ENCODE measurements at places on chromosomes 13 and 19. TPM values are rescaled to one million over a fixed set of nuclear protein-coding genes. Genes with fewer than 3 reads are reported as not detected.

- DNase-seq, result no peak
Observed at GRCh38 chr13:35160896-35161295, 218.8 kb downstream of the NBEA start.

Gene LGALS14
- not detected for total RNA-seq

Gene RFPL4A
- total RNA-seq, result not detected

DNA sequence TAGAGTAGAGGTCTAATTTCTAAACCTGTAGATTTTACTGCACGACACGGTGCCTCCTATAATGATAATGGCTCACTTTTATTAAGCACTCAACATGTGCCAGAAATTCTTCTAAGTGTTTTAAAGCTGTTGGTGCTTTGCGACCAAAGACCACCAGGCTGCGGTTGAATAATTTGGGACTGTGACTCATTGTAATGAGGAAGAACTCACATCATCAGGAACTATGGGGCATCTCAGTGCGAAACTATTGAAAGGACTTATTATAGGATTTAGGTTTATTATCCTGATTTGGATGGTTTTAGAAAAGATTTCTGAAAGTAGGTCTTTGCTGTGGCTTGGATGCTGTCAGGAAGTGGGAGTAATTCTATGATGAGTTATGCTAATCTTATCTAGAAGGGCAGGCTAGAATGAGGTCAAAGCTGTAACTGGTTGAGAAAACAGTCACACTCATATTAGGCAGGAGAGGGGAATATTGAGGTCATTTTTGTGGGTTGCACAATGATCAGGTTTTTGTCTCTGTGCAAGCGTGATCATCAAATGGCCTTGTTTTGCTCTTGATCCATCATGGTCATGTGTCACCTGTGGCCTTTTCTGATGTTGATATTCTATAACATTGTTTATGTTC lies 266.8 kb downstream of the PCDH20 start:
- DNase-seq, result no peak

DNA sequence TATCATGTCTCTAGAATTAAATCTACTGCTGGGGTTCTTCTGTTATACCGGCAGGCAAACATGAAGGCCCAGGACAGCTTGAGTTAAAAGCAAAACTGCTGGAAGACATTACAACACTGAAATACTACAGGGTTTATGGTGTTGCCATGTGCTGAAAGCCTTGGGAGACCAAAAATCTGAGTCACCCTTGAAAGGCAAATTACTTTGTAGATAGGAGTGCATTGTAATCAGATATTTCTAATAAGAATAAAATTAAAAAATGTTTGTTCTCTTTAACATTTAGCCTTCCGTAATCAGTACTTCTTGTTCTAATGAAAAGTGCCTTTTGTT lies 181.3 kb downstream of the PCDH9 start:
- no peak for DNase-seq

Gene CDC16
- total RNA-seq, result 20.0 TPM

Gene PODNL1
- not detected for total RNA-seq

Gene FXYD7
- not detected for total RNA-seq

- DNase-seq, result no peak
Observed at GRCh38 chr13:86813198-86813597, 858.0 kb upstream of the SLITRK5 start.

GRCh38 chr19:45179072-45179891 lies 698 bp downstream of the BLOC1S3 start:
- DNase-seq, result no peak

DNA sequence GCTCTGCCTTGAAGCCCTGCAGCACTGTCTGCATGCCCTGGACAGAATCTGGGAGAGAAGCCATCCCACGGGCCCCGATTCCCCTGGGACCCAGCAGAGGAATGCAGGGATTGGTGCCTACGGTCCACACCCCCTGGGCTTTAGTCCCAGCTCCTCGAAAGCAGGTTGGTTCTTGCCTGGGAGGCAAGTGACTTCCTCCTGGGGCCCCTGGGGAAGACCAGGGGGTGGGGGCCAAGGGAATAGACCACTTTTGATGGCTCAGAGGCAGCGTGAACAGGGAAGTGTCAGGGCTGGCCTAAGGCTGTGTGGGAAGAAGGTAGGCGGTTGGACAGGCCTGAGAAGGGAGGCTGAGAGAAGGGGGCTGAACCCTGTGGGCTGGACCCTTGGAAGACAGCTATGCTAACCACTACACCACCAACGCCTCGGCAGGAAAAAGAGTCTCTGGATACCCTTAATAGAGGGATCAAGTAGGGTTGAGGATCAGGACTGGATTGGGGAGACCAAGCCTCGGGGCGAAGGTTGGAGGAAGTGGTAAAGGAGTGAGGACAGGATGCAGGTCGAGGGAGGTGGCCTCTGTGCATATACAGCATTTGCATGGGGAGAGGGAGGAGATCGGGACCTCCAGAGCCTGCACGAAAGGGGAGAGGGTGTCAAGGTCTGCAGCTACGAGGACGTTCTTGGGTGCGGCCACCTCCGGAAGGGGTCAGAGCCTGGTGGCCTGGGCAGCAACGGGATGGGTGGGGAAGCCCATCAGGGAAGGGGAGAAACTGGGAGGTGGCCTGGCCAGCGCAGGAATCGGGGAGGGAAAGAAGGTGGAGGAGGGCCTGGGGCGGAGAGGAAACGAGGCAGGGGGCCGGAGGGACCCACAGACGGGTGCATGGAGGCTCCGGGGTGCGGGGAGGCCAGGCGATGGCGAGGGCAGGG lies 709 bp downstream of the DPP9 start:
- peak; percentile 61 for DNase-seq

DNA sequence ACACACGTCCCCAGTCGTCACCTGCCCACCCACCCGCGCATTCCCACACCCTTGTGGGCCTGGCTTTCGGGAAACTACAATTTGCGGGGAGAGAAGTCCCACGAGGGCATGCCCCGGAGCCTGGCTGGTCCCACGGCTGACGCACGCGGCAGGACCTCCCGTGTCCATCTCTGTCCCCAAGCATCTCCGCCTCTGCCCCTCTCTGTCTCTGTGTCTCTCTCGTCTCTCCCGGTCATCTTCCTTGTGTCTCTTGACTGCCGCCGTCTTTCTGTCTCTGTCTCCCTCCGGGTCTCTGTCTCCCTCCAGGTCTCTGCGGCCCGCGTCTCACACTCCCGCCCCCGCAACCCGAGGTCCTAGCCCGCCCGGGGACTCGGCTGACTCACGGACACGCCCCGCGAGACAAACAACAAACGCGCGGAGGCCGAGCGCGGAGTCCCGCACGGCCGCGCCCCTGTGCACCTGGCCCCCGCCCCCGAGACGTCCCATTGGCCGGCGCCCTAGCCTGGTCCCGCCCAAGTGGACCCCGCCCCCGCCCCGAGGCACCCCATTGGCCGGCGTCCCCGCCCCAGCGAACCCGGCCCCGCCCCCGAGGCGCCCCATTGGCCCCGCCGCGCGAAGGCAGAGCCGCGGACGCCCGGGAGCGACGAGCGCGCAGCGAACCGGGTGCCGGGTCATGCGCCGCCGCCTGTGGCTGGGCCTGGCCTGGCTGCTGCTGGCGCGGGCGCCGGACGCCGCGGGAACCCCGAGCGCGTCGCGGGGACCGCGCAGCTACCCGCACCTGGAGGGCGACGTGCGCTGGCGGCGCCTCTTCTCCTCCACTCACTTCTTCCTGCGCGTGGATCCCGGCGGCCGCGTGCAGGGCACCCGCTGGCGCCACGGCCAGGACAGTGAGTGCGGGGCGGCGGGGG lies at the start of gene FGF22:
FGF22 (plus strand) TSS at position 627 of the 908 bp plus-strand sequence; CDS start at position 674, 47 bp downstream.
- peak; percentile 89 for DNase-seq

Gene NLRP5
- total RNA-seq, result not detected

Gene NEK3
- total RNA-seq, result 9.1 TPM

GRCh38 chr19:11339254-11340098 lies at the start of gene RAB3D:
TSS of gene RAB3D (minus strand) at chr19:11339657. CDS start at chr19:11337399, 2,258 bp downstream.
- DNase-seq, result peak; percentile 76

- no peak for DNase-seq
Observed at GRCh38 chr19:51417107-51417809, at the start of gene SIGLEC10. TSS of gene SIGLEC10 (minus strand) at chr19:51417642. CDS start at chr19:51417581, 61 bp downstream.

DNA sequence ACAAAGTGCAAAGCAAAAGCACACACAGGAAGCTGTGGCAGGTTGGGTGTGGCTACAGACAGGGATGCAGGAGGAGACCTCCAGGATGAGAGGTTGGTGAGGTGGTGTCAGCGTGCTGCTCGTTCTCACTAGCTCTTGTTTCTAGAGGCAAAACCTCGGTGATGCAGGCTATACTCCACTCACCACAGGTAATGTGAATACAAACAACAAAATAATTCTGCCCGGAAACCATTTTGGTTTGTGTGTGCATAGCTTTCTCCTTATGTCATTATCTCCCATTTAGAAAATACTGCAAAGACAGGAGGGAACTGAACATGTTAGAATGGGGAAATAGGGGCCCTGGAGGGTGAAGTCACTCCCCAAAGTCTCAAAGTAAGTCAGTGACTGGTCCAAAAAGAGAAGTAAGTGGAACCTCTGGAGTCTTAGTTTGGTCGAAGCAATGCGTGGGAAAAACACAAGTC lies 9.4 kb downstream of the LCP1 start:
- no peak for DNase-seq

Gene TDRD12
- total RNA-seq, result 0.15 TPM

Gene ZNF415
- 3.5 TPM for total RNA-seq
